ENCODE measurements at places on chromosomes 1 and 21.

- DNase-seq: peak; percentile 42
Observed at GRCh38 chr1:50333595-50333974, 89.7 kb downstream of the DMRTA2 start.

DNA sequence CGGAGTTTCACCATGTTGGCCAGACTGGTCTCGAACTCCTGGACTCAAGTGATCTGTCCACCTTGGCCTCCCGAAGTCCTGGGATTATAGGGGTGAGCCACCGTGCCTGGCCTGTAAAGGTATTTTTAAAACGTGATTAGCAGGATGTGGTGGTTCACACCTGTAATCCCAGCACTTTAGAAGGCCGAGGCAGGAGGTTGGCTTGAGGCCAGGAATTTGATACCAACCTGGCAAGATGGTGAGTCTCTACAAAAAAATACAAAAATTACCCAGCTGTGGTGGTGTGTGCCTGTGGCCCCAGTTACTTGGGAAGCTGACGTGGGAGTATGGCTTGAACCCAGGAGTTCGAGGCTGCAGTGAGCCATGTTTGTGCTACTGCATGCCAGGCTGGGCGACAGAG lies 43.3 kb upstream of the SOD1 start:
- DNase-seq: no peak

GRCh38 chr1:199856216-199856780 lies 171.2 kb upstream of the NR5A2 start:
- no peak for DNase-seq

GRCh38 chr1:102098536-102098935 lies 101.8 kb upstream of the OLFM3 start:
- no peak for DNase-seq

- no peak for DNase-seq
Observed at GRCh38 chr1:238485912-238486209, 595.1 kb upstream of the ZP4 start.

- DNase-seq: no peak
Observed at GRCh38 chr1:233379869-233380438, 52.4 kb downstream of the MAP3K21 start.

DNA sequence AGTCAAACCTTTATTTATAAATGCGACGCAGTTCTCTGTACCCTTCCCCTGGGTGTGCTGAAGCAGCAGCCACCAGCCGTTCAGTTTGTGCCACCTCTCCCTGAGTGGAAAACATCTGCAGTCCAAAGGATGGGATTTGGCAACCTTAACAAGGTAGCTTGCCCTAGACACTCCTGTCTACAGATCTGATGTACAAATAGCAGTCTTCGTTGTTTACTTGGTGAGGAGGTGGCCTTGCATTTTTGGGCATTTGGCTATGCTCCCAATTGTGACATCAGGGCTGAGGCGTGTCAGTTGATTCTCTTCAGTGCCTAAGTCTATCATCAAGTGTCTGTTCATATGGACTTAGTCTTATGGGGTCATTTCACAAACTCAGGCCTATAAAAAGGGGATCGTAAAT lies 59.8 kb downstream of the KDM1A start:
- no peak for DNase-seq

DNA sequence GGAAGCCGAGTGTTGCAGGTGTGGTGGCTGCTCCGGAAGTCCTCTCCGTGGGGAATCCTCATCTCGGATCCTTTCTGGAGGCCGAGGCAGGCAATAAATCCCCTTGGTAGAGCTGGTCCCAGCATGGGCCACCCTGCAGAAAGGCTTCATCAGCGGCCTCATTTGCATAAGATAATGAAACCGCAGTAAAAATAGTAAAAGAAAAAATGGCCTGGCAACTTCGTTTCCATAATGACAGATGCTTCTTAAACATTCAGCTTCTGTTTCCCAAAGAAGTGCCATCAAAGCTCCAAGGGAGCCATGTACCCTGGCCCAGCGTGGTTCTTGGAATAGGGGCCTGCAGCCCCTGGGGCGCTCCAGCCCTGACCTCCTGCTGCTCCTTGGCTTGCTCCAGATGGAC lies 244.1 kb downstream of the GRIK3 start:
- DNase-seq: no peak

- no peak for DNase-seq
Observed at GRCh38 chr1:38239258-38239835, 192.8 kb upstream of the POU3F1 start.

GRCh38 chr1:108199781-108200686 lies at the start of gene SLC25A24:
TSS of gene SLC25A24 (minus strand) at chr1:108200343. CDS start at chr1:108200138, 205 bp downstream.
- DNase-seq: peak; percentile 74

- no peak for DNase-seq
Observed at GRCh38 chr1:71885171-71885570, 397.2 kb downstream of the NEGR1 start.

GRCh38 chr1:208129487-208129886 lies 114.7 kb downstream of the PLXNA2 start:
- no peak for DNase-seq

DNA sequence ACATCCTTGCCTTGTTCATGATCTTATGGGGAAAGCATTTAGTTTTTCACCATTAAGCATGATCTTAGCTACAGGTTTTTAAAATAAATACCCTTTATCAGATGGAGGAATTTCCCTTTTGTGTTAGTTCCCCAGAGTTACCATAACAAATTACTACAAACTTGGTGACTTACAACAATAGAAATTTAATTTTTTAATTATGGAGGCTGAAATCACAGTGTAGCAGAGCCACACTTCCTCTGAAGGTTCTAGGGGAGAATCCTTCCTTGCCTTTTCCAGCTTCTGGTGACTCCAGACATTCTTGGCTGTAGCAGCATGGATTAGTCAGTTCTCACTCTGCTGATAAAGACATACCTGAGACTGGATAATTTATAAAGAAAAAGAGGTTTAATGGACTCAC lies 18.5 kb downstream of the MIGA1 start:
- DNase-seq: no peak

- no peak for DNase-seq
Observed at GRCh38 chr21:41228006-41228370, 60.0 kb downstream of the BACE2 start.

DNA sequence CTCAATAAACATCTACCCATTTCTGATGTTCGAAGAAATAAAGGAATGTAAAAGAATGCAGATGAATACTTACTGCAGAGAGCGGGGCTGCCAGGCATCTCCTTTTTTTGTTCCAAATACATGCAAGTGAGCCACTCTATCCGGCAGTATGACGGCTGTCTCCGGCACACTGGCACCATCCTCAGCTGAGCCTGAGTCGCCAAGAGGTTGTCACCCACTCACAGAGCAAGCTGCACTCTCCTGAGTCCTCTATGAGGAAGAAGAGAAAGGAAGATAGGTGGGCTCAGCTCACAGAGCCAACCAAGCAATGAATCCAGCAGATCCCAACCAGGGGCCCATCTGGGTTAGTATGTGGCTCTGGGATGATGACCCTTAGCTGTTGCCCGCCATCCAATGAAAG lies 65.3 kb downstream of the CD46 start:
- no peak for DNase-seq

GRCh38 chr1:244860914-244861610 lies 3.3 kb downstream of the HNRNPU start:
- DNase-seq: no peak

DNA sequence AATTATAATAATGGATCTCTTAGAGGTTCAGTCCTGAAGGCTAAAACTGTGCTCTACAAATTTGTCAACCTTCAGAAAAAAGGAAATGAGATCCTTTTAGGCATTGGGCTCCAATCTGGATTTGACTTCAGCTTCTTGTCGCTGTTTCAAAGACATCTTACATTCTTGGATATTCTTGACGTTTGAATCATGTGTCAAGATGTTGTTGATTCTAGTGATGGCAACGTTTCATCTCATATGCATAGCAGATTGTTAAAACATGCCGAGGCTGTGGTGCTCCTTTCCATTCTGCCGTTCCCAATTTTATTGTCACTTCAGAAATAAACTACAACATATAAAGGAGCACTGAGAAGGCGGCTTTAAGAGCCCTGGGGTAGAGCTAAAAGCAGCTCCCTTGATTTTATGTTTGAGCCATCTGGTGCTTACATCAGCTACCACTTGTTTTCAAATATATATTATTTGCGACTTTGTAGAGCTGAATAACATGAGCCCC lies 467.6 kb upstream of the ZRANB2 start:
- no peak for DNase-seq

All from stimulated activated CD4-positive, alpha-beta T cell treated with anti-CD3 and anti-CD28 coated beads, Interleukin-4, amount 100 ng/mL, for 24 hours (primary cell).